ENCODE measurements at places on chromosomes 1 and 21.

DNA sequence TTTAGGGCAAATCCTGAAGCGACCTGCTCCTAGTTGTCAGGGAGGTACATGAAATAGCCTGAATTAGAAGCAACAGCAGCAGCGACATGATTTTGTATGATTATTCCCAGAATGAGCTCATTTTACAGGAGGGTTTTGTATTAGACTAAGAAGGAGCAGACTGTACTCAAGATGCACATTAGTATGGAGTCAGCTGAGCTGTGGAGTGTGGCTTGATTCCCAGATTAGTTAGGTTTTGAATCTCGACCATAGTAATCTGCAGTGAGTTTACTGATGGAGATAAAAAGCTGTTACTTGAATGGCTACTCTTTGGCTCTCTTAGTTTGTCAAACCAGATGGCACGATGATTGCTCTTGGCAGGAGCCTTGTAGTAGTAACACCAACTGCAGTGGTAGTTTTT is 143.1 kb downstream of the PHTF1 start:
- DNase-seq = no peak

- DNase-seq = no peak
These were observed 16.7 kb upstream of the ACBD3 start for GRCh38 chr1:226203240-226203639.

- no peak for DNase-seq
These were observed 15.9 kb upstream of the EPB41 start for GRCh38 chr1:28898405-28898881.

GRCh38 chr1:19086176-19086875 is 123.7 kb downstream of the UBR4 start:
- DNase-seq = no peak

GRCh38 chr1:91712981-91713841 is 172.7 kb downstream of the TGFBR3 start:
- peak; percentile 68 for DNase-seq

DNA sequence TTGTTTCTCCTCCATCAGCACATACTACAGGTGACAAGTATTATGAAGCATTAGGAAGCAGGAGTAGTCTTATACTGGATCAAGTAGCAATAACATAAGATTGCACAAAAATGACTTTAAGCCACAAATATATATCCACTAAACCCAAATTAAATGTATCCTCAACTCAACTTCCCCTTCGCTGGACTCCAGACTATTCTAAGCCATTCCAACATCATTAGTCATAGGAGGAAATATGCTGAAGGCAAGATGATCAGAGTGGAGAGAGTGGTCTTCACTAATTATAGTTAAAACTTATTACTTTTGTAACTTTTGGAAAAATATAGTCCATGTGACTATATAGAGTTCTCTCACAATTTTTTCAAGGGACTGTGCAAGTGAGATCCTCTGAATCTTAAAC is 390.7 kb upstream of the ZP4 start:
- DNase-seq = no peak

- DNase-seq = no peak
These were observed 39.0 kb downstream of the SLC37A1 start for GRCh38 chr21:42552407-42553336.

DNA sequence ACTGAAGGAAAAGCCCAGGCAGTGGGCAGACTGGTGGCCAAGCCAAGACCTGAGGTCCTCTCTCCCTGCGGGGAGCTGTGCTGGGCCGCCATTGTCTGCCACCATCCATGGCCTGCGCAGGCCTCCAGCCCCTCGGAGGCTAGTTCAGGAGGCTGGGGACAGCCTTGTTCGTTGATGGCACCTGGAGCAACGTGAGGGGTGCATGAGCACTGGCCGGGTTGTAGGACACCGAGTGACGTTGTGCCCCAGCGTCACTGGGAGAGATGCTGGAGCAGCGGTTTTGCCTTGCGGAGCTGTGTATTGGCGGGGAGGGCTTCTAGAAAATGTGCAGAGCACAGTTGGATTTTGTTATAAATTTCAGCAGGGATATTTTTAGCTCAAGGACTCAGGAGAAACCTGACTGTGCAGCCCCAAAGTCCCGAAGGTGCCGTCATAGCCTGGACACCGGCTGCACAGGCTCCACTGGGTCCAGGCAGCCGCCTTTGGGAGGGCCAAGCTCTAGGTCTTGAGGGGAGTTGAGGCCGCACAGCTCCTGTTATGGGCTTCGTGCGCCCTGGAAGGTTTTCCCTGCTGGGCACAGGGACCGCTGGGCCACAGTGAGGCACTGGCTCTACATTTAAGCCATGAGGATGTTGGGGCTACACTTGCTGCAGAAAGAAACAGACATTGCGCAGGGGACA is 48.2 kb upstream of the ADARB1 start:
- no peak for DNase-seq

DNA sequence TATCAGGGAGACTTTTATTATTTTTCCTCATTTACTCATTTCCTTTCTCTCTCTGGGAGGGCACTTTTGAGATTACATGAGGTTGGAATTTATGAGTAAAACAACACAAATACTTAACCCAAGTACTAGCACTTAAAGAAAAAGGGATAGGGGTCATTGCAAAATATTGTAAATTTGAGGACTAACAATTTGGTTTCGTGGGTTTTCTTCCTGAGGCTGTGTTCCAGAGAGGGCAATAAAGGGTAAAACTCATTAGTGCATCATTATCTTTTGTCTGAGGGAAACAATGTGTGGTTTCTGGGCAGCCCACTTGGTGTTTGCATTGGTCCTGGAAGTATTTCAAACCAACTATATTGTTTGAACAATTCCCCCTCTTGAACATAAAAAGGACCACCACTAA is 96.5 kb downstream of the GREM2 start:
- DNase-seq = no peak

All from CD4-positive, alpha-beta T cell treated with Interleukin-4 for 1 hour (primary cell).